ENCODE measurements at places on chromosomes 4 and X.
A peak's percentile ranks its signal among the peaks of the same experiment; 100 is the strongest.

DNA sequence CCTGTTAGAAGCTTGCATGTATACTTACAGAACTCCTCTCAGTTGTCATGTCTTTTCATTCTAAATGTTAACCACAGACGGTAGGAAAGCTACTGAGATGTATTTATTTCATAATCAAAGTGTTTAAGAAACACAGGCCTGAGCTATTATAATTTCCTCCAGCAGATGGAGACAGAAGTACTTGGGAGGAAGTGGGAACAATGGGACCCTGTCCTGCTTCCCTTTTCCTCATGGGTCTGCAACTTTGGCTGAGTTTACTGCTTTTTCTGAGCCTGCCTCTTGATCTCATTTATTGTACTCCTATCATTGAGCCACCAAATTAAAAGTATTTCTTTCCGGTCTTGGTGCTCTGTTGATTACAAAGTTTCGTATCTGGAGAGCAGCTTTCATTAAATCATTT, 67.7 kb upstream of the SPANXN2 start:
- DNase-seq = no peak

DNA sequence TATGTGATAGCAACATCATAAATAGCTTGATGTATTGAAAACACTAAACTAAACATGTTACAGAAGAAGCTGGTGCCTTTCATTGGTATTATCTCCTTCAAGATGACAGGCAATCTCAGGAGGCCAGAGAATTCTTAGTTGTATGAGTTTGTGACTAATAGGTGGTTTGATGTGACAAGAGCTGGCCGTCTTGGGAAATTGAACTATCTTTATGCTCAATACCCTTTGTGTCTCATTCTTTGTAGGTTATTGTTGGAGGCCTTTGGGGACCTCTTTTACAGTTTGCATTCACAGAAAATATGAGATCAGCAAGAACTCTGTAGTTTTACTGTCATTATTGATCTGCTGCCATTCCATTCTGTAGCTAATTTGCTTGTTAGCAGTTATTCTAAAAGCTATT, 659.2 kb upstream of the PITX2 start:
- DNase-seq = no peak

- no peak for DNase-seq
Measured at GRCh38 chr4:860561-860960, 34.6 kb upstream of the CPLX1 start.

- DNase-seq = no peak
Measured at GRCh38 chrX:153736071-153736820, 11.6 kb downstream of the ABCD1 start.

DNA sequence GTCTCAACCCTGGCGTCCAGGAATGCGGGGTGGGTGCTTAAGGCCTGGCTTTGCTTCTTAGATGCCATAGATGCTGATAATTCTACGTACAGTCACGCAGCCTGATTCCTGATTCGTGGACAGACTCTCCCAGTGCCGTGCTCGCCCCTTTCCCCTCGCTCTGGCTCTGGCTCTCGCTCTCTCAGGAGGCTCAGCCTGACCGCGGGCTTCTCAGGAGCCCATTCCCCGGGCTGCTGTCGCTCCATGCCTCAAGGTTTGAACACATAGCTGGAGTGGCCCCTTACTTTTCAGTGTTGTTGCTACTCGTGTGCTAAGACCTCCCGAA, 59.2 kb upstream of the ZC4H2 start:
- no peak for DNase-seq

- no peak for DNase-seq
Measured at GRCh38 chrX:123562342-123563146, 170.3 kb downstream of the THOC2 start.

DNA sequence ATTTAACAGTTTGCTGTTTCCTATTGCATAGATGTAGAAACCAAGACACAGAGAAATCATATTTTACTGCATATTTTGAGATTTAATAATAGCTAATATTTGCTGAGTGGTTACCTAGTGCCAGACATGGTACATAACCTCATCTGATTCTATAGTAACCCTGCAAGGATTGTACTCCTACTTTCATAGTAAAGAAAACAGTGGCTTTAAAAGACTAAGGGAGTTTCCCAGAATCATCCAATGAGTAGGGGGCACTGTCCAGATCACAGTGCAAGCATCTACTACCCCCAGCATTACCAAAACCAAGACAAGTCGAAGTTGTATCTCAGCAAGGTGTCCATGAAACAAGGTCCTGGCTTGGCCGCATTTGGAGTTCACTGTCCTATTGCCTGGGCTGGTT, 224.5 kb upstream of the TENM3 start:
- DNase-seq = no peak

- DNase-seq = no peak
Measured at GRCh38 chr4:5738061-5738460, 27.1 kb downstream of the EVC start.

DNA sequence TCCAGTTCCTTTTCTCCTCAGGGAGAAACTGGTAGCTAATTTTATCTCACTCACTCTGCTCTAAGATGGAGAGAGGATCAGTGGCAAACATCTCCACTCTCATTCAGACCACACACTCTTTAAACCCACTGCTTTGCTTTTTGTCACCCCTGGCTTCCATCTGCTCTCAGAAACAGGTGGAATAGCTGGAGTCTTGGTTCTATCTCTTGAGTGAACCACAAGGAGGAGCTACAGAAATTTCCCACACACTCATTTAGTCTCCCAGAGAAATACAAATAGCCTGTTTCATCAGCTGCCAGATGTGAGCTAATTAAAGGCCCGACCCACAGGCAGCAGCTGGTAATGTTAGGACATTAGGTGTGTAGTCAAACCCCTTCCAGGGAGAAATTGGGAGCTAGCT, 96.6 kb downstream of the STPG2 start:
- no peak for DNase-seq

GRCh38 chrX:130975947-130976346, 72.9 kb upstream of the ENOX2 start:
- DNase-seq = peak; percentile 57

GRCh38 chrX:130097507-130098209, 12.6 kb downstream of the ELF4 start:
- peak; percentile 11 for DNase-seq

DNA sequence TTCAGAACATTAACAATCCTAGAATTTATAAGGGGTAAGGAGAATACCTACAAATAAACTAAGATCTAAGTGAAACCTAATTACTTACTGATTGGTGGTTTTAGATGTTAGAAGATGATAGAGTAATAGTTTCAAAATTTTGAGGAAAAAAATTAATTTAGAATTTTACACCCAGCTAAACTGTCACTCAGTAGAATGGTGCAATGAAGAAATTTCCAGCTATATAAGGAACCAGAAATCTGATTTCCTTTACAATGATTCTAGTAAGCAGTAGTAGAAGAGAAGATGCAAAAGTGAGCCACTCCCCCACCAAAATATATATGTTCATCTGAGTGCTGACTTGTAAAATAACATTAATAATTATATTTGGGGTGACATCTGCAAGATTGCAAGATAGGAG, 55.3 kb upstream of the EPGN start:
- DNase-seq = no peak

DNA sequence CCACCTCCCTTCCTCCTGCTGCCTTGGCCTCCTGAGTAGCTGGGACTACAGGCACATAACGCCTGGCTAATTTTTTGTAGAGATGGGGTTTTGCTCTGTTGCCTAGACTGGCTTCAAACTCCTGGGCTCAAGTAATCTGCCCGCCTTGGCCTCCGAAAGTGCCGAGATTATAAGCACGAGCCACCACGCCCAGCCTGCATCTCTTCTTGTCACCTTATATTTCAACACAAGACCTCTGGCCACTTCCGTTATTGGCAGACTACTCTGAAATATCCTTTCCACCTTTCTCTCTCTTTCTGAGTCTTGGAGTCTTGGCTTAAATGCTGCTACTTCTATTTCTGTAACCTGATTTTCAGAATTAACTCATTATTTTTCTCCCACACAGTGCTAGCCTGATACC, 5.6 kb downstream of the KIAA0232 start:
- DNase-seq = no peak

GRCh38 chr4:10072420-10073017, 44.1 kb downstream of the WDR1 start:
- DNase-seq = no peak

GRCh38 chr4:27714073-27714472, 853.4 kb downstream of the STIM2 start:
- no peak for DNase-seq

DNA sequence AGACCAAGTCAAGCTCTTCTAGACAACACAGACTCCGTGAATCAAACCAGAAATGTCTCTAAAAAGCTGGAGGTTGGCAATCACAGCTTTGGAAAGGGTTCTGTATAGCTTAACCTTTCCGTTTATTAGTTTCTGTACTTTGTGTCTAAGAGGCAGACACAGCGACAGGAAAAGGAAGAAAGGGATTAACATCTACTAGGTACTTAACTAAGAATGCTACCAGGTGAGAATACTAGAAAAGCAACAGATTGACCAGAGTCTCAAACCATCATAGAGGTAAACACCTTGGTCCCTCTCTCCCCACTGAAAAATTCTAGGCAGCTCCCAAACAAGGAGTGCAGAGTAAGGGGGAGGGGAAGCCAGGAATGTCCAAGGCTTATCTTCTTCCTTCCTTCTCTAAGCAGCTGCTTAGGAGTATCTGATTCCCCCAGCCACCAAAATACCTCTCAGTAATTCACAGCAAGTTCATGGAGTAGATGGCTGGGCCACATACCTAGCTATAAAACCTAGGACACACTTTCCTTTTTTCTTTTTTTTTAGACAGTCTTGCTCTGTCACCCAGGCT, 80.8 kb downstream of the APBB2 start:
- DNase-seq = no peak

DNA sequence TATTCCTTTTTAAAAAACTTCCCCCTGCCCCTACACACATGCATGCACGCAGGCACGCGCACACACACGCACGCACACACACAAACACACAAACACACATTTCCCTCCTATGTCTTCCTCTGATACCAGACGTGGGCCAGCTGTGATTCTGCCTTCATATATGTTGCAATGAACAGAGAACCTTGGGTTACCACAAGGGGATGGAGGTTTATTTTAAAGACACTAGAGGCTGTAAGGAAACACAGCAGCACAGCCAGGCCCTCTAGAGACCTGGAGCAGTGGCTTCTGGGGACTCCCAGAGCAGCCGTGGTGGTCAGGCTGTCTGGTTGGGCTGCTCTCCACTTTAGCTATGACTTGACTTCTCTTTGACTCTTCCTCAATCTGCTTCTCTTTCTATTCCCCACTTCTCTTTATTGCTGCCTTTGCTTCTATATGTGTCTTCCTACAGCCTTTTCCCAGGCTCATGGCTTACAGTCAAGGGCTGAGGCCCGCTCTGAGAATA, 3.2 kb upstream of the TLR10 start:
- no peak for DNase-seq

GRCh38 chr4:146334862-146335449, 120.6 kb downstream of the REELD1 start:
- DNase-seq = no peak

GRCh38 chr4:185672151-185672550, 136.8 kb upstream of the PDLIM3 start:
- no peak for DNase-seq

GRCh38 chr4:183675625-183676024, 16.5 kb downstream of the TRAPPC11 start:
- DNase-seq = no peak

- no peak for DNase-seq
Measured at GRCh38 chrX:23185951-23186350, 148.7 kb upstream of the PTCHD1 start.

DNA sequence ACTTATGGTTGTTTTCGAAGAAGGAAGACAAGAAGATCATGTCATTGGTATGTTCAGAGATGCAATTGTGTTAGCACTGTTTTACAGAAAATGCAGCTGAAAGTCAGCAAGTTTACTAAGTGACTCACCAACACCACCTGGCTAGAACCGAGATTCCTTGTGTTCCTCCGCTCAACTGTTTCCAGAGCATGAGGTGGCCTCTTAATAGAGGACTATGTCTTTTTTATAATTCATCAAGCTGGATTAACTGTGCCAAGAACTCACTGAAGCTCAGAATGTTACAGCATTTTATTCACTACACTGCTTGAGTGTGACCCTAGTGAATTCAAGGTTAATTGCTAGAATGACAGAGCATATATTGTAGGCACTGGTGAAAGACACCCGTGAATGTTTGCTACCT, 1573.5 kb upstream of the TENM3 start:
- no peak for DNase-seq

GRCh38 chr4:99828477-99828876, 11.8 kb downstream of the DAPP1 start:
- no peak for DNase-seq

- no peak for DNase-seq
Measured at GRCh38 chr4:24729119-24729730, 66.1 kb upstream of the SOD3 start.
